ENCODE measurements at places on chromosomes 11 and 22.

GRCh38 chr11:119852741-119853140 is 123.7 kb upstream of the NECTIN1 start:
- no peak for DNase-seq

- no peak for DNase-seq
Measured at GRCh38 chr22:18966748-18967147, 30.7 kb upstream of the PRODH start.

GRCh38 chr11:35190804-35191348 is 51.9 kb downstream of the CD44 start:
- no peak for DNase-seq

DNA sequence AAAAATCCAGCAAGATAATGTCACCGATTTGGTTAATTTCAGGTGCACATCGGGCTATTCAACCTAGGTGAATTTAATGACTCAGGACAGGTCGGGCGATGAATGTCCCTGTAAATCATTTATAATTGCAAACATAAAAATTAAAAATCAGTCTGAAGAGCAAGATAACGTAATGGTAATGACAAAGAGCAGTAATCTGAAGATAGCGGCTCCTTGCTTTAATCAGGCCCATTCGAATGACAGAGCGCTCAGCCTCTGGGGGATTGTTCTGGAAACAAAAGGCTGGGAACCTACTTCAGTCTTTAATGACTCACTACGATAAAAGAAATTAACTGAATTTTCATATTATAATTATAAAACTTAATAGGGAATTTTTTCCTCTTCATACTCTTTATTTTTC is 61.3 kb downstream of the RCN1 start:
- no peak for DNase-seq

DNA sequence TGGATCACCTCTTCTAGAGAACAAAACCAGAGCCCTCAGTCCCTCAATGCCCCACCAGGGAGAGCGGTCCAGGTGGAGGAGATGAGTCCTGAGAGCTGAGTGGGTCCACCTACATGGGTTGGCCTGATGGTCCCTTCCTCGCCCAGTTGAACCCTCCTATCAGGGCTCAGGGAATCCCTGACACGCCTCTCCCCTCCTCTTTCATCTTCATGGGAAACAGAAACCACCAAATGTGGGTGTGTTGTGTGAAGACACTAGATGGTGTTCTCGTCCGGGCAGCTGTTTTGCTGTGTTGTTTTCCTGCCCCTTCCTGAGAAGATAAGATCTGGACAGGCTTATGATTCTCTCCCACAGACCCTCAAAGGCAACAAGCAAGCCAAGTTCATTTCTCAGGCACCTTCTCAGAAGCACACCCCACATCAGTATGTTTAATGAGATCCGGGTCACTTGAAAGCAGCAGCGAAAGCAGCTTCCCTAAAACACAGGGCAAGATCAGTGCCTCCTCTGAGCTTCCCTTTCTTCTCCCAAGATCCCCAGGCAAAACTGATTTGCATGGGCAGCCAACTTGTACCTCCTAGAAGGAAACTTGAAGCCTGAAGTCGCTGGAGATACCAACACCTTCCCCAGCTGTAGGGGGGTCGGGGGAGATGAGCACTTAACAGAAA is 35.3 kb upstream of the POU2AF1 start:
- DNase-seq = no peak

DNA sequence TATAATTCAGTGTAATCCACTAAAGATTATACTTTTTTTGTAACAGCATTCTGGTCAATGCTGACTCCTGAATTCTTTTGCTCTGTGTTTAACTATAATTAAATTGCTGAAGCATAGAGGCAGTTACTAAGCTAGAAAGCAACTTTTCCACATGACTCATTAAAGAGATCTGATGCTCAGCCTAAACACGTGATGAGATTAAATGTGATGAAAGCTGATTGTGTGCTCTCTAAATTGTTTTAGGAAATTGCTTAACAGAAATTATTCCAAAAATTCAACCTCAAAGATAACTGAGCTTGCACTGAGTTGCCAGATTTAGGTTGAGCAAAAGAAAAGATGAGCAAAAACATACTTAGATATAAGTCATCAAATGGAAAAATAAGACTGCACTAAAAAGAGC is 1033.6 kb downstream of the FAM181B start:
- no peak for DNase-seq
